Fibroblast of villous mesenchyme (primary cell): ENCODE measurements at places on chromosomes 16 and 17. TPM values are rescaled to one million over a fixed set of nuclear protein-coding genes. Genes with fewer than 3 reads are reported as not detected.

STH gene
- total RNA-seq, result not detected in 2 replicates

SCIMP gene
- total RNA-seq, result not detected in 2 replicates

PPP1R9B gene
- 38.7 and 47.1 TPM in 2 replicates for total RNA-seq

HNF1B gene
- total RNA-seq, result not detected in 2 replicates

SDR42E2 gene
- not detected in 2 replicates for total RNA-seq

CDK5R1 gene
- 0.64 and 0.86 TPM in 2 replicates for total RNA-seq

RAB11FIP4 gene
- total RNA-seq, result under 0.01 TPM in 2 replicates

CUEDC1 gene
- 21.6 and 22.9 TPM in 2 replicates for total RNA-seq

SLC38A8 gene
- total RNA-seq, result not detected in 2 replicates

TNS4 gene
- not detected in 2 replicates for total RNA-seq

ATAD5 gene
- total RNA-seq, result 3.9 and 4.3 TPM in 2 replicates

TBCD gene
- 22.5 and 29.6 TPM in 2 replicates for total RNA-seq

TNK1 gene
- under 0.01 and 2.2 TPM in 2 replicates for total RNA-seq

CIAPIN1 gene
- total RNA-seq, result 58.6 and 62.6 TPM in 2 replicates

TBC1D3C gene
- under 0.01 TPM in 1 of 2 replicates, not detected in the other for total RNA-seq

TMEM98 gene
- total RNA-seq, result 128 and 135 TPM in 2 replicates

USP36 gene
- total RNA-seq, result 32.4 and 33.5 TPM in 2 replicates

MT1A gene
- 1.3 and 1.9 TPM in 2 replicates for total RNA-seq

TBC1D3L gene
- 1.9 and 2.6 TPM in 2 replicates for total RNA-seq

KRT33B gene
- under 0.01 and 0.32 TPM in 2 replicates for total RNA-seq

KLHL10 gene
- total RNA-seq, result under 0.01 TPM in 2 replicates

DYNLL2 gene
- total RNA-seq, result 11.6 and 12.5 TPM in 2 replicates

VMO1 gene
- 0.64 TPM in 1 of 2 replicates, not detected in the other for total RNA-seq

KRT31 gene
- total RNA-seq, result not detected in 2 replicates

GABARAP gene
- 225 and 265 TPM in 2 replicates for total RNA-seq

WNK4 gene
- 1.3 and 3.9 TPM in 2 replicates for total RNA-seq

TAC4 gene
- not detected in 2 replicates for total RNA-seq

HBQ1 gene
- total RNA-seq, result not detected in 2 replicates

SHISA6 gene
- total RNA-seq, result under 0.01 TPM in 1 of 2 replicates, not detected in the other

G6PC1 gene
- total RNA-seq, result not detected in 2 replicates

TMIGD1 gene
- not detected in 2 replicates for total RNA-seq

TP53TG3F gene
- total RNA-seq, result under 0.01 TPM in 1 of 2 replicates, not detected in the other

TBC1D16 gene
- total RNA-seq, result 32.8 and 44.8 TPM in 2 replicates

ARSG gene
- total RNA-seq, result 4.5 and 5.6 TPM in 2 replicates

CCL4 gene
- not detected in 2 replicates for total RNA-seq

KRTAP1-5 gene
- 11.0 and 16.4 TPM in 2 replicates for total RNA-seq

TRIM37 gene
- total RNA-seq, result 44.1 and 62.6 TPM in 2 replicates

LYZL6 gene
- total RNA-seq, result not detected in 2 replicates

TPSD1 gene
- total RNA-seq, result not detected in 2 replicates

PSMD7 gene
- 70.2 and 76.9 TPM in 2 replicates for total RNA-seq

KRTAP1-1 gene
- not detected in 2 replicates for total RNA-seq

MRM3 gene
- 10.8 and 17.4 TPM in 2 replicates for total RNA-seq

SLC47A1 gene
- under 0.01 and 0.86 TPM in 2 replicates for total RNA-seq

UBE2Z gene
- total RNA-seq, result 104 and 120 TPM in 2 replicates

AGRP gene
- not detected in 2 replicates for total RNA-seq

KATNIP gene
- total RNA-seq, result 25.1 and 25.5 TPM in 2 replicates

BCL6B gene
- not detected in 2 replicates for total RNA-seq

GCGR gene
- not detected in 2 replicates for total RNA-seq

CDK12 gene
- 39.3 and 39.6 TPM in 2 replicates for total RNA-seq

NPIPB13 gene
- 0.97 TPM in 1 of 2 replicates, not detected in the other for total RNA-seq

RNF222 gene
- not detected in 2 replicates for total RNA-seq

ERCC4 gene
- total RNA-seq, result 10.3 and 13.4 TPM in 2 replicates

STX1B gene
- 2.2 and 2.6 TPM in 2 replicates for total RNA-seq

ZSCAN10 gene
- total RNA-seq, result under 0.01 TPM in 1 of 2 replicates, not detected in the other
